Right lobe of liver (tissue), 6 donors: ENCODE measurements at places on chromosomes 6 and 20. TPM values are rescaled to one million over a fixed set of nuclear protein-coding genes. Genes with fewer than 3 reads are reported as not detected.

RAET1E gene
- total RNA-seq, result not detected

CST4 gene
- total RNA-seq, result not detected

KCNB1 gene
- 4.2 TPM for total RNA-seq

PRPH2 gene
- not detected for total RNA-seq

SLC52A3 gene
- total RNA-seq, result not detected

ASIP gene
- total RNA-seq, result not detected

CST9L gene
- total RNA-seq, result not detected

SPAG4 gene
- 3.2 TPM for total RNA-seq

WFDC12 gene
- total RNA-seq, result not detected

METTL24 gene
- 0.53 TPM for total RNA-seq

NMBR gene
- total RNA-seq, result not detected

PGC gene
- not detected for total RNA-seq

SIRPA gene
- 26.8 TPM for total RNA-seq

CRISP3 gene
- total RNA-seq, result not detected

EEF1E1 gene
- total RNA-seq, result 10.9 TPM

RFX6 gene
- not detected for total RNA-seq

SRMS gene
- not detected for total RNA-seq

FGD2 gene
- 14.4 TPM for total RNA-seq

ZSCAN16 gene
- 2.0 TPM for total RNA-seq

COL19A1 gene
- total RNA-seq, result 0.18 TPM

PREP gene
- 16.2 TPM for total RNA-seq

SLC22A3 gene
- total RNA-seq, result 21.8 TPM

TFAP2C gene
- total RNA-seq, result not detected

LY6G6F gene
- not detected for total RNA-seq

PGBD1 gene
- total RNA-seq, result 1.2 TPM

VSX1 gene
- total RNA-seq, result 0.73 TPM

CLIC5 gene
- 0.18 TPM for total RNA-seq

NPBWR2 gene
- total RNA-seq, result not detected

RAD21L1 gene
- total RNA-seq, result not detected

PPP1R14C gene
- not detected for total RNA-seq

CRYBG1 gene
- 7.9 TPM for total RNA-seq

FAM209B gene
- total RNA-seq, result not detected

PLEKHG1 gene
- total RNA-seq, result 20.3 TPM

ADAT2 gene
- 3.6 TPM for total RNA-seq

SLC17A2 gene
- total RNA-seq, result 32.9 TPM

COL21A1 gene
- total RNA-seq, result 0.71 TPM

IL20RA gene
- 0.70 TPM for total RNA-seq
